ENCODE measurements at places on chromosomes 7 and 10. TPM values are rescaled to one million over a fixed set of nuclear protein-coding genes. Genes with fewer than 3 reads are reported as not detected.

GRCh38 chr10:44030132-44030531 lies 354.8 kb downstream of the CXCL12 start:
- peak; percentile 56 for DNase-seq
- no peaks in the 10 kb centered on the region for H3K36me3 ChIP-seq
- H3K4me3 ChIP-seq: no peak overlapping the region
- peaks cover 19% of the 10 kb centered on the region for H3K27me3 ChIP-seq
- H3K4me1 ChIP-seq: peaks cover 4% of the 10 kb centered on the region

DNA sequence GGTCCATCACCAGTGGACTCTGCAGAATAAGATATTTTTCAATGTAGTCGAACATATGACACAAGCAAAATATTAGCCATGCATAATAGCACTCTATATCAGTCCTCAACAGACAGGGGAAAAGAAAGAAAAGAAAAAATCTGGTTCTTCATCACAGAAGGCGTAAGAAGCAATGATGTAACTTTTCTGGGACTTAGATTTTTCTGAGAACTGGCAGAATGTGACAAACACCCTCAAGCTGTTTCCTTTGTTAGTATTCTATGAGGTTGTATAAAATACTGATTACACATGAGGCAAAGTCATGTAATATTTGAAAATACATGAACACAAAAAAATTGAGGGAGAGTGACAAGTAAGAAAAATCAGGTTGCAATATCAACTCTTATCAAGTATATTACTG lies 84.9 kb downstream of the CNOT4 start:
- no peak for DNase-seq
- H3K27me3 ChIP-seq: no peaks in the 10 kb centered on the region
- no peak overlapping the region for H3K4me3 ChIP-seq

DNA sequence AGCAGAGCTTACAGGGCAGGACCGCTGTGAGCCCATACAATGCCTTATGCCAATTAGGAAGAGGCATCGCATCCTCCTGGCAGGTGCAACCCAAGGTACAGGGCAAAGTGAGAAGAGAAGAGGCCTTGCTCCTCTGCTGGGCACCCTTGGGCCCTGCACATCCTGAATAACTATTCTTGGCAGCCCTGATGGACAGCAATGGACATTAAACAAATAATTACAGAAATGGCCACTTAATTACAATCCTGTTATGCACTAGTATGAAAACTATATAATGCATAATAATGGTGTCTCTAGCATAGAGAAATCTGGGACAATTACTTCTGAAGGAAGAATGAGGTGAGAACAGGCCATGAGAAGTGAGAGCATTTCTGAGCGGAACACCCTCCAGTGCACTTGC lies 83.5 kb downstream of the PLPP4 start:
- no peak overlapping the region for H3K4me3 ChIP-seq
- no peaks in the 10 kb centered on the region for H3K27me3 ChIP-seq
- no peaks in the 10 kb centered on the region for H3K36me3 ChIP-seq
- H3K4me1 ChIP-seq: no peaks in the 10 kb centered on the region

DNA sequence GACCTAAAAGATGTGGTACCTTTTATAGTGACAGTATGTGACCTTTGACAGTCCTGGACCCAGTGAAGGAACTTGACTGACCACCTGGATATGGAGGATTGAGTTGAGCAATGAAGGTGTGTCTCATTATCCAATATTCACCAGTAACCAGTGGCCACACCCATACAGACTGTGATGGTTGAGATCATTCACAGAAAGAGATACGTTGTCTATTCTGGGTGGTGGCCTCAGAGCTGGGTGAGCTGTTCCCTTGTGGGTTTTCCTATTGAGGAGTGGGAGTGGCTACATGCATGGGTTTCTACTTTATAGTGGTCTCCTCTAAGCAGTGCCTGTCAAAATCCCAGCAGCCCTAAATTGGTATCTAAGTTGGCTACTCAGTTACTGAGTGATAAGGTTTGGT lies 507.4 kb downstream of the SORCS3 start:
- no peak for DNase-seq
- H3K27me3 ChIP-seq: no peaks in the 10 kb centered on the region
- H3K4me1 ChIP-seq: no peaks in the 10 kb centered on the region
- no peak overlapping the region for H3K4me3 ChIP-seq

GRCh38 chr7:131124867-131125266 lies 202.8 kb upstream of the MKLN1 start:
- no peak overlapping the region for H3K27ac ChIP-seq
- no peak overlapping the region for H3K4me3 ChIP-seq
- no peaks in the 10 kb centered on the region for H3K4me1 ChIP-seq

GRCh38 chr7:33076737-33077136 lies 14.2 kb upstream of the NT5C3A start:
- H3K27me3 ChIP-seq: peaks cover 22% of the 10 kb centered on the region
- DNase-seq: no peak
- H3K27ac ChIP-seq: no peak overlapping the region
- no peaks in the 10 kb centered on the region for H3K36me3 ChIP-seq
- peaks cover 15% of the 10 kb centered on the region for H3K4me1 ChIP-seq
- H3K4me3 ChIP-seq: no peak overlapping the region

- no peak overlapping the region for H3K27ac ChIP-seq
- H3K4me1 ChIP-seq: peaks cover 3% of the 10 kb centered on the region
- peaks cover 2% of the 10 kb centered on the region for H3K27me3 ChIP-seq
- H3K4me3 ChIP-seq: no peak overlapping the region
- no peak for DNase-seq
Observed at GRCh38 chr10:31581741-31582323, 262.8 kb downstream of the ZEB1 start.

GRCh38 chr7:152583006-152583405 lies 92.9 kb downstream of the XRCC2 start:
- DNase-seq: no peak
- H3K36me3 ChIP-seq: no peaks in the 10 kb centered on the region
- no peak overlapping the region for H3K4me3 ChIP-seq
- H3K4me1 ChIP-seq: no peaks in the 10 kb centered on the region

DNA sequence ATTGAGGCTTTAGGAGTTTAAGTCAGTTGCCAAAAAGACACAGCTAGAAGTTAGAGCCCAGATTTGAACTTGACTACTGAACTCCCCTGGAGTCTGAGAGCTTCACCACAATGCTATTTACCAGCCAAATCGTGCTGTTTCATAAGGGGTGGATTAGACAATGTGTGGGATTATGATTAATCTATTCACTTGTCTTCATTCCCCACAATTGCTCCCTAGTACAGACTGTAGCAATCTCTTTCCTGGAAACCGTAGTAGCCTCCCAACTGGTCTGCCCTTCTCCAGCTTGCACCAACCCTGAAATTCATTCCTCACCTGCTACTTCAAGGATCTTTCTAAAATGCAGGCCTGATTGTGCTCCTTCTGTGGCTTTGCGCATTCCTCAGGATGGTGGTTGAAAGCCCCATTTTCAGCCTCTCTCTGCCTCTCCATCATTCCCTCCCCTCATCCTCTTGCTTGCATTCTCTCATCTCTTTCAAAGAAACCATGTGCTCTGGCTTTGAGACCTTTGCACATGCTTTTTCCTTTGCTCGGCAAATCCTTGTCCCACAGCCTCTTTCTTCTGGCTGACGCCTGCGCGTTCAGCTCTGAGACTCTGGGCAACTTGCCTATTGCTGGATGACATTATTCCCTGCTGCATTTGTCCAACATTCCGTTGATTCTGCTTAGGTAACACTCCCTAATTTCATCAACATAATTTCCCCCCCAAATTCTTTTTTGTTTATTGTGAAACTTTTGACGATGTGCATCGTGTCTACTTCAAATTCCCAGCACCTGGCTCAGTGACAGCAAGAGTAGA lies 145.1 kb downstream of the ADRA2A start:
- H3K27me3 ChIP-seq: peaks cover 25% of the 10 kb centered on the region
- no peak overlapping the region for H3K4me3 ChIP-seq
- no peak for DNase-seq
- H3K36me3 ChIP-seq: no peaks in the 10 kb centered on the region

DNA sequence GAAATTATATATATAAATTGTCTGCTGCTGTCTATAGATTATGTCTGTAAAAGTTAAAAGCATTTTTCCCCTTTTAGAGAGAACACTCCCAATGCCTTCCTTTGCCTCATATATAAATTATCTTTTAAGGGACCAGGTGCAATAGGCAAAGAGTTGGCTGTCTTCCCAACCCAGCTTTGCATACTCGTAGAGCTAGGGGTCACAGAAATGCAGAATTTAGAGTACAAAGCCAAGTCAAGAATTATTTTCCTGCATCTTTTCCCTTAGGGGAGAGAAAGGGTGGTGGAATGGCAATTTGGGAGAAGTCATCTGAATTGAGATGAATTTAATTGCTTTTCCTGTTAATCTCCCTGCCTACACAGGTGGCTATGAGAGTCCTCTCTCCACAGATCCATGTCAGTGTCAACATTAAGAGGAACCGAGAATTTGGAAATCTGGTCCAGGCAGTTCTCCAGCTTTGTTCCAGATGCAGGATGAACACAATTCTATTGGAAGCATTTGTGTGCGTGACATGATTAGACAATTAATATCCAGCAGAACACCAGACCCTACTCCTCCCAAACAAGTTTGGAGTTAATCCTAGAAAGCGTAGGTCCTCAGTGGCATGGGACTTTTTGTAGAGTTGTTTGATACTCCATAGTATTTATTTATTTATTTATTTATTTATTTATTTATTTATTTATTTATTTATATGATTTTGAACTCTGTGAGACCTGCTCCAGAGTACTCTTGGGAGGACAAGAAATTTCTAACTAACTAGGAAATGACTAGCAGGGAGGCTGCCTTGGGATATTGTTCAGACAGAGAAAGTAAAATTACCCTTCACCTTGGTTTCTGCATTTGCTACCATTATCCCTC lies 80.3 kb upstream of the SKAP2 start:
- peaks cover 11% of the 10 kb centered on the region for H3K27me3 ChIP-seq
- H3K4me1 ChIP-seq: no peaks in the 10 kb centered on the region
- no peak overlapping the region for H3K4me3 ChIP-seq
- DNase-seq: no peak
- H3K27ac ChIP-seq: no peak overlapping the region

GRCh38 chr7:110612680-110613079 lies 478.2 kb upstream of the LRRN3 start:
- no peak overlapping the region for H3K27ac ChIP-seq
- H3K27me3 ChIP-seq: no peaks in the 10 kb centered on the region
- peaks cover 2% of the 10 kb centered on the region for H3K36me3 ChIP-seq
- H3K4me3 ChIP-seq: no peak overlapping the region

LLCFC1 gene
- total RNA-seq: not detected

DNA sequence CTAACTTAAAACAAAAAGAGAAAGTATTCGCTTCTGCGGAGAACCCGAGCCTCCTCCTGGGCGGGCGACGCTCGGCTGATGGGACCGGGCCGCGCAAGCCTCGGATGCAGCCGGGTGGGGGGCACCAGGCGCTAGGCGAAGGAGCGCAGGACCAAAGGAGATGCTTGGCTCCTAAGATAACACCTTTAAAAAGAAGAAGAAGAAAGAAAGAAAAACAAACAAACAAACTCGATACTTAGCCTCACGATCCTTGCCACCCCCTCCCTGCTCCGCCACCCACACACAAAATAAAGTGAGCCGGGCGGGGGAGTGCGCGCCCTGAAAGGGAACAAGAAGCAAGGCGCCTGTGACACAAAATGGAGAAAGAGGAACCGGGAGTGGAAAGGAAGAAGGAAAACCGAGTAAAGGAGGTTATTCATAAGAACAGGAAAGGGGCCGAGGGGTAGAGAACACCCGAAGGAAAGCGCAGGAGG lies 34.0 kb upstream of the EBLN1 start:
- H3K36me3 ChIP-seq: peaks cover 6% of the 10 kb centered on the region
- peaks cover 41% of the 10 kb centered on the region for H3K4me1 ChIP-seq
- H3K27me3 ChIP-seq: peaks cover 6% of the 10 kb centered on the region
- peak; percentile 72 for DNase-seq
- H3K27ac ChIP-seq: peak overlapping the region; percentile 95

DNA sequence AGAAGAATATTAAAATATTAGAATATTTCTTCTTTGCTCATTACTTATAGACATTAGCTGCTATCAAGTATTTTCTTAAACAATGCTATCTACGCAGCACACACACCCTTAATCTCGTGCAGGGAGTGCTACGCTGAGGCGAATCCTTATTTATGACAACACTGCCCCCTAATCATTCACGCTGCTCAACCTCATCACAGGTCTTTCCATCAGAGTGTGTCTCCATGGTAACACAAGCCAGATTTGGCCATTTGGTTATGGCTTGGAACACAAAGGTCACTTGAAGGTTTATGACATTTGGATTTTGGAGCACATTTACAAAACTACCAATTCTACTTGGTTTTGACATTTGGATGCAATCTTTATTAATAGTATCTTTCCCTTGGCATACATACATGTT lies 45.4 kb upstream of the MYO3A start:
- DNase-seq: no peak
- H3K36me3 ChIP-seq: no peaks in the 10 kb centered on the region
- no peak overlapping the region for H3K4me3 ChIP-seq
- no peaks in the 10 kb centered on the region for H3K4me1 ChIP-seq
- H3K27ac ChIP-seq: no peak overlapping the region

GRCh38 chr10:99873846-99874245 lies 91.4 kb downstream of the ABCC2 start:
- H3K36me3 ChIP-seq: peaks cover 13% of the 10 kb centered on the region
- H3K27ac ChIP-seq: no peak overlapping the region
- H3K27me3 ChIP-seq: peaks cover 27% of the 10 kb centered on the region
- no peak overlapping the region for H3K4me3 ChIP-seq
- peaks cover 23% of the 10 kb centered on the region for H3K4me1 ChIP-seq
- DNase-seq: no peak

HOGA1 gene
- not detected for total RNA-seq

DNA sequence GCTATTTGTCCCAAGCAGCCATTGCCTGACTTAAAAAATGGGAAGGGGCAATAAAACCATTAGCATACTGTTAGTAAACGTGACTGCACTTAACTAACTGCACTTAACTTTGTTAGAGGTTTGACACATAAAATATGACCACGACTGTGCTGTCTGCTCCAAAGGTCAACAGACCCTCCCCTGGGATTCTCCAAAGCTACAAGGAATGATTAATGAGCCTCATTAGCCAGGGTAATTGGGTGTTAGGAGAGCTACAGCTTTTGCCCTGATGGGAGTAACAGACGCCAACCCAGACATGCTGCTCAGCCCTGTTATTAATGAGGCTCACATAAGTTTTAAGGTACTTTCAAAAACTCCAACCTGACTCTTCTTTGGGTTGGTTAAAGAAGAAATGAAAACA lies 129.4 kb upstream of the PLPP4 start:
- no peaks in the 10 kb centered on the region for H3K36me3 ChIP-seq
- H3K27me3 ChIP-seq: peaks cover 3% of the 10 kb centered on the region

- H3K4me1 ChIP-seq: no peaks in the 10 kb centered on the region
- H3K27me3 ChIP-seq: no peaks in the 10 kb centered on the region
- no peak for DNase-seq
Observed at GRCh38 chr10:25232204-25232603, 57.4 kb downstream of the GPR158 start.

GRCh38 chr7:137003566-137003965 lies 135.1 kb downstream of the CHRM2 start:
- H3K36me3 ChIP-seq: no peaks in the 10 kb centered on the region
- H3K27ac ChIP-seq: no peak overlapping the region
- no peaks in the 10 kb centered on the region for H3K4me1 ChIP-seq

DNA sequence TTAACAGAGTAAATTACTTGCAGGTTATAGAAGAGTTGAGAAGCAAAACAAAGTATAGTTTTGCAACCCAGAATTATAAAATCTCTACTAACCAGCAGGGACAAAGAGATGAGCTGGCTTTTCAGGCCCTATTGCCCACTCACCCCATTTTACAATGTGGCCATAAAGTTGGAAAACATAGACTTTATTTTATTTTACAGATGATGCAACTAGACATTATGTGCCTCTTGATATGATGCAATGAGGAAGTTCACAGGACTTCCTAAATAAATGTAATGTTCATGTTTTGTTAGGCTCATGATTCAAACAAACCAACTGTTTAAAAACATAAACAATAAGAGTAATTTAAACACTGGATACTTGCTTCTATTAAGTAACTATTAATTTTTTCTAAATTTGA lies 141.1 kb upstream of the WNT16 start:
- no peak overlapping the region for H3K4me3 ChIP-seq
- no peak for DNase-seq
- H3K36me3 ChIP-seq: no peaks in the 10 kb centered on the region
- no peak overlapping the region for H3K27ac ChIP-seq
- H3K4me1 ChIP-seq: no peaks in the 10 kb centered on the region
